ENCODE measurements at places on chromosomes 5 and 9. TPM values are rescaled to one million over a fixed set of nuclear protein-coding genes. Genes with fewer than 3 reads are reported as not detected.

LCN15 gene
- total RNA-seq = not detected

ORM2 gene
- total RNA-seq = not detected

GAPT gene
- total RNA-seq = not detected

ACTBL2 gene
- total RNA-seq = not detected

BSPRY gene
- total RNA-seq = 14.3 TPM

ELL2 gene
- total RNA-seq = 113 TPM

PCBD2 gene
- 22.2 TPM for total RNA-seq

- no peaks in the 10 kb centered on the region for H3K4me1 ChIP-seq
- no peak overlapping the region for H3K27ac ChIP-seq
- H3K4me3 ChIP-seq = no peak overlapping the region
- H3K27me3 ChIP-seq = no peaks in the 10 kb centered on the region
- DNase-seq = no peak
Observed at GRCh38 chr9:25449503-25449902, 228.7 kb downstream of the TUSC1 start.

- no peaks in the 10 kb centered on the region for H3K36me3 ChIP-seq
- H3K27ac ChIP-seq = no peak overlapping the region
- no peak for DNase-seq
- H3K27me3 ChIP-seq = no peaks in the 10 kb centered on the region
- no peak overlapping the region for H3K4me3 ChIP-seq
Observed at GRCh38 chr5:22372376-22372775, 480.8 kb downstream of the CDH12 start.

DNA sequence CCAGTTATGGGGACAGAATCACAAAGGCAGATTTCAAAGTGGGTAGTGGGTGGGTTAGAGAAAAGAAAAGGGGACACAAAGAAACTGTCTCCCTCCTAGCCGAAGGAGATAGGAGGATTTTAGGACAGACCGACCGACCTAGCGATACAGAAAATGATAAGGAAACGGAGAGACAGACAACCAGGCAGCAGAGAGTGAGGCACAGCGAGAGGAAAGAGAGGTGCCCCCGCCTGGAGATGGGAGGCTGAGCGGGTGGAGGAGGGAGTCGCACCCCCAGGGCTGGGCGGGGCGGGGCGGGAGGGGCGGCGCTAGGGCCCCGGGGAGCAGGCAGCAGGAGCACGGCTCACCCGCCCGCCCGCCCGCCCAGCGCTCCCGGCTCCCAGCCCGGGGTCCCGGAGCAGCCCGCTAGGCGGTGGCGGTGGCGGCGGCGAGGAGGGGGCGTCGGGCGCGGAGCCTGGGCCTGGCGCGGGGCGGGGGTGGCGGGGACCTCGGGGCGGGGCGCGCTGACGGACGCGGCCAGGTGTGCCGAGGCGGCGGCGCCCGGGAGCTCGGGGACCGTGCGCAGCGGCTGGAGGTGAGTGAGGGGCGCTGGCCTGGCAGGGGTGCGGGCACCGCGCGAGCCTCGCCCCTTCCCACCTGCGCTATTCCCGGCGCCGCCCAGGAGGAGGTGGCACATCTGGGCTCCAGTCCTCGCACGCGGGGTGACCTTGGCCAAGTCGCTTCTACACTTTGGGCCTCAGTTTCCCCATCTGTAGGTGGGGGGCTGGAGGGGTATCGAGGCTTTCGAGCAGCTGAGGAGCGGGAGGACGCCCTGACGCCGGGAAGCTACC lies 15.9 kb upstream of the SYNPO start:
- DNase-seq = peak; percentile 7
- peaks cover 2% of the 10 kb centered on the region for H3K36me3 ChIP-seq
- H3K4me3 ChIP-seq = peak overlapping the region; percentile 83
- H3K27me3 ChIP-seq = peaks cover 17% of the 10 kb centered on the region
- H3K4me1 ChIP-seq = peaks cover 18% of the 10 kb centered on the region
- H3K27ac ChIP-seq = no peak overlapping the region

GRCh38 chr5:71533615-71534014 lies 53.5 kb upstream of the MCCC2 start:
- H3K4me1 ChIP-seq = peaks cover 13% of the 10 kb centered on the region
- no peak for DNase-seq
- no peak overlapping the region for H3K4me3 ChIP-seq
- peaks cover 29% of the 10 kb centered on the region for H3K36me3 ChIP-seq
- H3K27ac ChIP-seq = no peak overlapping the region

- no peak overlapping the region for H3K4me3 ChIP-seq
- no peak for DNase-seq
- H3K27me3 ChIP-seq = peaks cover 7% of the 10 kb centered on the region
- peaks cover 19% of the 10 kb centered on the region for H3K4me1 ChIP-seq
Observed at GRCh38 chr5:159422361-159422760, 92.1 kb upstream of the IL12B start.

DNA sequence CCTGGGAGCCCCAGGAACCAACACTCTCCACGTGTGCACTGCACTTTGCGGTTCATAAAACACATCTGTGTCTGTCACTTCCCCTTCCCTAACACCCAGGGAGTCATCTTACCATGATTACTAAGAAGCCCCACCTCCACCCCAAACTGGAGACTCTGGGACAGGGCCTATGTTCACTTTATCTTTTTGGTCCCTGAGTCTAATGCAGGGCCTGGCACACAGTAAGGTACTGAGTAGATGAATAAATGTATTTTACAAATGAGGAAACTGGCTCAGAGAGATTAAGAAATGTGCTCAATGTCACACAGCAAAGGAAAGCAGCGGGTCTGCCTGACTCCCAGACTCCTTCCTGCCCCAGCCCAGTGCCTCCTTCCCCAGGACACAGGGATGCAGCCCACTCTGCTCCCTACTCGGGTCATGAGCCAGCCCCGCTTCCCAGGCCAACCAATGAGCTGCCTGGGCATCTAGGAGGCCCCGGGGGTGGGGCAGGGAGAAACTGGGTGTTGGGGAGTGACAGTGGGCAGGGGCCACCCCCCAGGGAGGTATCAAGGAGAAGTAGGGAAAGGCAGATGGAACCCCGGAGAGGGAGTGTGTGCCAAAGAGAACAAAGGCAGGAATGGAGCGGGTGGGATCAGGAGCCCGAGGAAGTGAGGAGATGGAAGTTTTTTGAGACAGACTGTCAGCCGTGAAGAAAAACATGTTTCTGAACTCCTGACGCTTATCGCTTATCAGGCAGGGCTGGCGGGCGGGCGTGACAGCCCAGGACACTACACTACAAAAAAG lies 30.5 kb downstream of the SHB start:
- H3K4me1 ChIP-seq = no peaks in the 10 kb centered on the region
- H3K27ac ChIP-seq = no peak overlapping the region
- H3K36me3 ChIP-seq = no peaks in the 10 kb centered on the region
- DNase-seq = no peak

GRCh38 chr5:160198146-160198545 lies 31.2 kb upstream of the FABP6 start:
- no peaks in the 10 kb centered on the region for H3K36me3 ChIP-seq
- peaks cover 2% of the 10 kb centered on the region for H3K4me1 ChIP-seq
- no peak overlapping the region for H3K27ac ChIP-seq
- no peak for DNase-seq

DNA sequence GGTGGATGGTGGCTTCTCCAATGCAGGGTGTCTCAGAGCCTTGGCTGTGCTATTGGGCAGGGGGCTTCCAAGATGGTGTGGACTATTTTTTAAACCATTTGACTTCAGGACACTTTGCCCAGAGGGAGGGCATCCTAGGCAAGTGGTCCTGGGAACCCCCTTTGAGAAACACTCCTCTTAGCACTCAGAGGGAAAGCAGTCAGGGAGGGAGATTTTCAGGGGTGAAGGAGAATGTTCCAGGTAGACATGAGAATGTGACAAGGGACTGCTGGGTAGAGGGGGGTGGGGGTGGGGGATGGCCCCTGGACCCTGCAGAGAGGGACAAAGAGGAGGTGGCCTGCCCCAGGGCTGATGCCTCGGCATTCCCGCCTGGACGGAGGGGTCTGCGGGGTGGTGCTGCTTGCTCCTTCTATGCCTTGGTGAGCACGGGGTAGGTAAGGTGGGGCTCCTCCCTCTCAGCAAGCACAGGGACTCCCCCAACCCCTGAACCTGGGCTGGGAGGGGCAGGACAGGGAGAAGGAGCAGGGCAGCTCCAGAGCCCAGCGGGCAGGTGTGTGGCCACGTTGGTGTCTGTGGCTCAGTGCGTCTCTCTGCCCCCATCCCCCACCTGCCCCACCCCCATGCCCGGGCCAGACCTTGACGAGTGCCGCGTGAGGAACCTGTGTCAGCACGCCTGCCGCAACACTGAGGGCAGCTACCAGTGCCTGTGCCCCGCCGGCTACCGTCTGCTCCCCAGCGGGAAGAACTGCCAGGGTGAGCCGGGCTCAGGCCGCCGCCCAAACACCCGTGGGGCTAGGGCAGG lies 13.8 kb upstream of the ASS1 start:
- peaks cover 9% of the 10 kb centered on the region for H3K4me1 ChIP-seq
- peaks cover 39% of the 10 kb centered on the region for H3K27me3 ChIP-seq
- DNase-seq = no peak
- H3K27ac ChIP-seq = no peak overlapping the region

DNA sequence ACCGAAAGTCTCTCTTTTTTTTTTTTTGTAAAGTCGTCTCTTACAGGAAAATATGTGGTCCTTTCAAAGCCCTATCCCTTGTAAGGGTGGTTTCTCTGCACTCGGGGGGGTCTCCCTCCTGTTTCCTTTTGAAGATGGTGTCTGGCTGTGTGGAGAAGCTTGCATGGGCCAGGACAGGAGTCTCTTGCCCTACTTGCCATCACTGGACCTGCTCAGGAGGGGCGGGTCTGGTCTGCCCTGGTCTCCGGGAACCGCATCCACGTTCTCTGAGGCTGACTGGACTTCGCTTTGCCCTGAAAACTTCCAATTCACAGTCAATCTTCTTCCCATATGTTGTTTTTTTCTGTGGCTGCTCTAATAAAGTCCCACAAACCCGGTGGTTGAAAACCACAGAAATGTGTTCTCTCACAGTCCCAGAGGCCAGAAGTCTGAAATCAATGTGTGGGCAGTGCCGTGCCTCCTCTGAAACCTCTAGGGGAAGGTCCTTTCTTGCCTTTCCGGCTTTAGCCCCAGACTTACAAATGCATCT lies 92.9 kb upstream of the IER5L start:
- H3K36me3 ChIP-seq = no peaks in the 10 kb centered on the region
- H3K4me1 ChIP-seq = peaks cover 28% of the 10 kb centered on the region
- no peak overlapping the region for H3K27ac ChIP-seq

DNA sequence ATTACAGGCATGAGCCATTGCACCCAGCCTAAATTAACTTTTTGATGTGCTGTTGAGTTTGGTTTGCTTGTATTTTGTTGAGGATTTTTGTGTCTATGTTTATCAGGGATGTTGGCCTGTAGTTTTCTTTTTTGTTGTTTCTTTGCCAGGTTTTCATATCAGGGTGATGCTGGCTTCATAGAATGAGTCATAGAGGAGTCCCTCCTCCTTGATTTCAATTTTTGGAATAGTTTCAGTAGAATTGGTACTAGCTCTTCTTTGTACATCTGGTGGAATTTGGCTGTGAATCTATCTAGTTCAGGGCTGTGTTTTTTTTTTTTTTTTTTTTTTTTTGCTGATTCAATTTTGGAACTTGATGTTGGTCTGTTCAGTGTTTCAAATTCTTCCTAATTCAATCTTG lies 1164.3 kb upstream of the DMAC1 start:
- H3K4me3 ChIP-seq = no peak overlapping the region
- no peaks in the 10 kb centered on the region for H3K27me3 ChIP-seq
- no peaks in the 10 kb centered on the region for H3K4me1 ChIP-seq
- DNase-seq = no peak
- no peaks in the 10 kb centered on the region for H3K36me3 ChIP-seq
- H3K27ac ChIP-seq = no peak overlapping the region

GRCh38 chr5:96708600-96708999 lies 46.4 kb downstream of the CAST start:
- no peak overlapping the region for H3K27ac ChIP-seq
- no peaks in the 10 kb centered on the region for H3K27me3 ChIP-seq
- no peaks in the 10 kb centered on the region for H3K36me3 ChIP-seq
- H3K4me1 ChIP-seq = peaks cover 39% of the 10 kb centered on the region

DNA sequence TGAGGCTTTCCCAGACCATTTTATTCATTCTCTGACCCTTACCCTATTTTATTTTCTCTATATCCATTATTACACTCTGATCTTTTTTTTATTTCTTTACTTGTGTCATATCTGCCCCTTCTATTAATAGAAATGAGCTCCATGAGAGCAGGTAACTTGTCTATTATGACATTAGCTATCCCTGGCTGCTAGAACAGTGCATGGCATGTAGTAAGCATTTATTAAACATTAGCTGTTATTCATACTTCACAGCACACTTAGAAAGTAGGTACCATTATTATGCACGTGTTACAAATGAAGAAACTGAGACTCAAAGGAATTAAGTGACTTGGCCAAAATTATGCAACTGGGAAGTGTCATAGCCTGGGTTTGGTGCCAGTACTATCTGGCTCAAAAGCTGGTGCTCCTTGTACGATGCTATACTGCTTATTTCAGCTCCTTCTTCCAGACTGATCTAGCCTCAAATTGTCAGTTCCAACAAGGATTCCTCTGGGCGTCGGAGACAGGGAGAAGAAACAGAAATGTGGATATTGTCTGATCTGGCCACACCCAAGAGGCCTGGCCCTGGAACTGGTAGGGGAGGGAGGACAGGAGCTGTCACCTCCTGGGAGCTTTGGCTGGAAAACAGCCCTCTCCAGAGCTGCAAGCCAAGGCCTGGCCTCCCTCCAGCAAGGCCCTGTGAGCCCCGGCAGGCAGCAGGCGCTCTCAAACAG lies 10.8 kb upstream of the NIPAL4 start:
- H3K27me3 ChIP-seq = peaks cover 2% of the 10 kb centered on the region
- no peak for DNase-seq
- no peaks in the 10 kb centered on the region for H3K4me1 ChIP-seq
- H3K36me3 ChIP-seq = no peaks in the 10 kb centered on the region

GRCh38 chr5:169805527-169805934 lies 168.5 kb downstream of the DOCK2 start:
- H3K27me3 ChIP-seq = no peaks in the 10 kb centered on the region
- DNase-seq = peak; percentile 75
- peaks cover 56% of the 10 kb centered on the region for H3K4me1 ChIP-seq
- peak overlapping the region; percentile 99 for H3K27ac ChIP-seq

GRCh38 chr5:19918780-19919179 lies 69.2 kb downstream of the CDH18 start:
- DNase-seq = no peak
- H3K36me3 ChIP-seq = no peaks in the 10 kb centered on the region
- no peaks in the 10 kb centered on the region for H3K4me1 ChIP-seq
- H3K4me3 ChIP-seq = no peak overlapping the region

DNA sequence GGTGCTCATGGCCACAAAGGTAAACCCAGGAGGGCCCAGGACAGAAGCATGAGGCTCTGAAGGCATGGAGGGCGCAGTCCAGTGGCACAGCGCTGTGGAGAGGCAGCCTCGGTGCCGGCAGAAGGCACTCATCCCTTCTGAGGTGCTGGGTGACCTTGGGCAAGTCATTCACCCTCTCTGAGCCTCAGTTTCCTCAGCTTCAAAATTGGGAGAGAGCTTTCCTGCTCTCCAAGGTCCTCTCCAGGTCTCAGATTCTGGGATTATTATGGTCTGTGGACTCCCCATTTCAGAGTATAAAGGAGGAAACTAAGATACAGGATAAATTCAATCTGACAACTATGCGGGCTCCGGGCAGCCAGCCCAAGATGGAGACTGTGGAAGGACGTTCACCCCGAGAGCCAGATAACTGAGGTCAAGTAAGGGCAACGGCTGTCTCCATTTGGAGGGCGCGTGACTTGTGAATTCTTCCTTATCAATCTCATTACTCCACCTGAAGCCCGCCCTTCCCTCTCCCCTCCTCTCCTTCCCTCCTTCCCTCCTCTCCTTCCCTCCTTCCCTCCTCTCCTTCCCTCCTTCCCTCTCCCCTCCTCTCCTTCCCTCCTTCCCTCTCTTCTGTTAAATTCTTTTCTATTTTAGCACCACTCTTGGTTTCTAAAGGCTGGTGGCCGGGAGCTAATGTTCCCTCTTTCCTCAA lies 58.1 kb downstream of the LRSAM1 start:
- H3K4me3 ChIP-seq = no peak overlapping the region
- no peak for DNase-seq
- no peak overlapping the region for H3K27ac ChIP-seq
- no peaks in the 10 kb centered on the region for H3K36me3 ChIP-seq
- H3K4me1 ChIP-seq = no peaks in the 10 kb centered on the region

Measured in activated T-cell treated with anti-CD3 and anti-CD28 coated beads, Interleukin-2, amount 50 U/mL, for 72 hours (primary cell).